Uterus (tissue), 4 donors: ENCODE measurements at places on chromosomes 4 and X.

GRCh38 chrX:17737986-17738713, 857 bp downstream of the SCML1 start:
- peak; percentile 45 for DNase-seq

GRCh38 chrX:67599532-67599931, 55.7 kb downstream of the AR start:
- DNase-seq, result no peak

- DNase-seq, result no peak
Measured at GRCh38 chr4:174248407-174248806, 35.1 kb downstream of the FBXO8 start.

DNA sequence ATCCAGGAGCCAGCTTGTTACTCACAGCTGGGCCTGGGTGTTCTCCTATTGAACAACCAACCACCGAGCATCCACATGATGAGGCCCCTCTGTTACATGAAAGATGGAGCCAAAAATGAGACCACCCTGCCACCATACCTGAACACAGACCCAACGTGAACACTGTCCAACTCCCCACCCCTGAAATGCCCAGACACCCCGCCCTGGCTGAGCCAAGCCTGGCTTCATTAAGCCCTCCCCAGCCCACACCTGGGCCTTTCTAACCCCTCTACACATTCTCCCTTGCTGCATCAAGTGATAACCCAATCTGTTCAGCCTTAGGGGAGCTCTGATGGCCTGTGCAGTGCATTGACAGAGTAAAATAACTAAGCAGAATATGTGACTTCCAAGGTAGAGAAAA, 80.7 kb downstream of the EVC start:
- no peak for DNase-seq

- DNase-seq, result no peak
Measured at GRCh38 chr4:119730671-119730950, 102.0 kb upstream of the PDE5A start.

- DNase-seq, result no peak
Measured at GRCh38 chr4:92600638-92601037, 296.9 kb downstream of the GRID2 start.

GRCh38 chr4:107125496-107125895, 89.4 kb upstream of the DKK2 start:
- DNase-seq, result no peak

DNA sequence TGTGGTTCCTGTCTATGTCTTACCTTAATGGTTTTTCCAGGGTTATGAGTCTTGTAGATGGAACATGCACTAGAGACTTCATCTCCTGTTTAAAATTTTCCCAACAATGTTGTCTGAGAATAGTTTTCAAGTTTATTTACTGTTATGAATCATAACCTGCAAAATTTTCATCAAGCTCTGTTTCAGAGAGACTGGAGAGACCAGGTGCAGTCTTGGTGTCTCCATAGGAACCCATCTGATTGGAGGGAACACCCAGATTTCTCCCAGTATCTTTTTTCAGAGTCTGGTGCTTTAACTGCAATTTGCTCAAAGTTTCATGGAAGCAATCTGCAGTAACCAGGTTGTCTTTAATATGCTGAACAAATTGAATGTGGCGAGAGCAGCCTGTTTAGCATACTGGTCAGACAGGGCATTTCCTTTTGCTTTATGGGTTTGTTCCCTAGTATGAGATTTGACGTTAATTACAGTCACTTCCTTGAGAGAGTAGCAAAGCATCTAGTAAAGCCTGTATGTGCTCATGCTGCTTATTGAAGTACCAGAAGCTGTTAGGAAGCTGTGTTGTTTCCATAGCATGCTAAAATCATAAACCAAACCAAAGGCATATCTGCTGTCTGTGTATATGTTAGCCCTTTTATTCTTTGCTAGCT, 18.8 kb upstream of the VSIG1 start:
- DNase-seq, result no peak

- DNase-seq, result no peak
Measured at GRCh38 chr4:39348371-39349315, 17.5 kb downstream of the RFC1 start.

- DNase-seq, result no peak
Measured at GRCh38 chr4:80075995-80076675, 3.1 kb upstream of the ANTXR2 start.

GRCh38 chrX:47030339-47030738, 47.9 kb upstream of the RGN start:
- no peak for DNase-seq

DNA sequence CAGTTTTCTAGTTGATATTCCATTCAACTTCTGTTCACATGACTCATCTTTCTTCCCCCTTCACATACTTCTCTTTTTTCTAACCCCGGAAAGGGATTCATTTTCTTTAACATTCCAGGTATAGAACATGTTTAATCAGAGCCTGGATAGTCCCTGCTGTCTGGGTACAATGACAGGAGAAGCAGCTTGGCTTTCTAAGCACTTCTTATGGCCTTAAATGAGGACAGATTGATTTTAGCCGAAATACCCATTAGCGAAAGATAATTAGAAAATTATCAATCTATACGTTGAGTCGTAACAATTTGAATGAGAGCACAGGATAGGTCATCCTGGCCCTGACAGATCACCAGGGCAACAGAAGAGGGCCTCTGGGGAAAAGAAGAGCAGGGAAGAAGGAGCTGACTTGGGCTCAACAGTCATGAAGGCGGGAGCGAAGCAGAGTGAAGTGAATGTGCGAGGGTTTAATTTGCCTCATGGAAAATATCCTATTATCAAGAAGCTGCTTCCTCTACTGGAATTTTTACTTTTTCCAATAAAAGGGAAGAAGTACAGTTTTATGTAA, 62.2 kb downstream of the PPP1R2C start:
- DNase-seq, result no peak

DNA sequence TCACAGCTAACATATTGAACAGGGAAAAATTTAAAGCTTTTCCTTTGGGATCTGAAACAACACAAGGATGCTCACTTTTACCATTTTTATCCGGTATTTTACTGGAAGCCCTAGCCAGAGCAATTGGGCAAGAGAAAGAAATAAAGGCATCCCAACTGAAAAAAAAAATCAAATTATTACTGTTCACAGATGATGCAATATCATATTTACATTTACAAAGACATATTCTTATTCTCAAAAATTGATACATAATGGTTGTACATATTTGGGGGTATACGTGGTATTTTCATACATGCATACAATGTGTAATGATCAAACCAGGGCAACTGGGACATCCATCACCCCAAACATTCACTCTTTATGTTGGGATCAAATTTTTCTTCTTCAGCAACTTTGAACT, 337.0 kb upstream of the SLC7A11 start:
- DNase-seq, result no peak

- DNase-seq, result no peak
Measured at GRCh38 chrX:115284877-115285276, 4.6 kb upstream of the LUZP4 start.

- no peak for DNase-seq
Measured at GRCh38 chr4:119623025-119623424, 5.6 kb downstream of the PDE5A start.

GRCh38 chrX:42615161-42615563, 162.8 kb downstream of the PPP1R2C start:
- no peak for DNase-seq

DNA sequence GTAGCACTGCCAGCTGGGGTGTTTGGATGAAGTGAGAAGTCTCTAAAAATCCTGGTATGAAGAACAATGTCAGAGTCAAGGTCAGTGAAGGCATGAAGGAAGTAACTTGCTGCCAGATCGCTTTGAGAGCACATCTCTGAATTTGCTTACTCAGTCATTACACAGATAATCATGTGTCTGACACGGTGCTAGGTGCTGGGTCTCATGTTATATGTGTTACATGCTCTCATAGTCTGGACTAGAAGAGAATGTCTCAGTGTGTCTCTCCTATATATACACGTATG, 337.9 kb downstream of the ARHGAP10 start:
- no peak for DNase-seq

- no peak for DNase-seq
Measured at GRCh38 chrX:19647731-19648588, 132.7 kb upstream of the MAP3K15 start.

- DNase-seq, result no peak
Measured at GRCh38 chrX:37759351-37759750, 20.5 kb upstream of the CYBB start.

- DNase-seq, result no peak
Measured at GRCh38 chrX:72393836-72394517, 88.3 kb upstream of the CITED1 start.

DNA sequence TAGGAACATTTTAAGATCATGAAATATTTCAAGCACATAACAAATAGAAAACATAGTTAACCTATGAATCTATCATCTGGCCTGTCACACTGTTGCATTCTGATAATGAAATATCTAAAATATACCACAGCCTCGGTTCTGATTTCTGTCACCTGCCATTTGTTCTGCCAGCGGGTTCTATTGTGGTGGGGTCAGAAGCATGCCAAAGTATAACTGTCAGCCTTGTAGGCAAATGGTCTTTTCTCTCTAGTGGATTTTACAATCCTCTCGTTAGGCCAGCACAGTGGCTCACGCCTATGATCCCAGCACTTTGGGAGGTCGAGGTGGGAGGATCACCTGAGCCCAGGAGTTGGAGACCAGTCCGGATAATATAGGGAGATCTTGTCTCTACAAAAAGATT, 47.9 kb downstream of the HTRA3 start:
- no peak for DNase-seq

DNA sequence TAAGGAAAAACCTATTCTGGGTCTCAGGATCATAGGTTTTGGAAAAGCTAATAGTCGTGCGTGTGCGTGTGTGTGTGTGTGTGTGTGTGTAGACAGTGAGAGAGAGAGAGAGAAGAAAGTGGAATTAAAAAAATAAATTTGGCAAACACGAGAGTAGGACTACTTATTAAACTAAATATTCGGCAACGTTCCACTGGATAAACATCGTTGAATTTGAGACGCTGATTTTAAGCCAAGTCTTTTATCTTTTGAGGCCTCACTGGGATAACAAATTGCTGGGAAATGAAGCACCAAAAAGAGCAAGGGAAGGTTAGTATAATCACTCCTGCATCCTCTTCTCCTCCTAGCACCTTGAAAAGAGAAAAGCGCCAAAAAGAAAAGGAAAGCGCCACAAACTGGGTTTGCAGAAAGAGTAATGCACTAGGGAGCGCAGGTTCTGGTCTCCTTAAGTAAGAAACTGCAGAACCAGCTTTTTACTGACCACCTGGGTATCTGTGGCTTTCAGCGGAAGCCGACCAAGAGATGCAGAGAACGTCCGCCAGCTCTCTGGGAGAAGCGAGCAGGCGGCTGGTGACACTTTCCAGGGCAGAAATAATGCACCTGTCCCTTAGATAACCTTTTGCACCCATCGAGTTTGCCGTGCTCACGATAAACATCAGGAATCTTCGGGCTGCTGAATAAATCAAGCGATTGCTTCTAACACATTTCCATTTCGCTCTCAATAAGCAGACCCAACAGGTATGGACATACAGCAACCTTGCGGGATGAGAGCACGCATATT, 3.4 kb downstream of the ATOH1 start:
- DNase-seq, result no peak

DNA sequence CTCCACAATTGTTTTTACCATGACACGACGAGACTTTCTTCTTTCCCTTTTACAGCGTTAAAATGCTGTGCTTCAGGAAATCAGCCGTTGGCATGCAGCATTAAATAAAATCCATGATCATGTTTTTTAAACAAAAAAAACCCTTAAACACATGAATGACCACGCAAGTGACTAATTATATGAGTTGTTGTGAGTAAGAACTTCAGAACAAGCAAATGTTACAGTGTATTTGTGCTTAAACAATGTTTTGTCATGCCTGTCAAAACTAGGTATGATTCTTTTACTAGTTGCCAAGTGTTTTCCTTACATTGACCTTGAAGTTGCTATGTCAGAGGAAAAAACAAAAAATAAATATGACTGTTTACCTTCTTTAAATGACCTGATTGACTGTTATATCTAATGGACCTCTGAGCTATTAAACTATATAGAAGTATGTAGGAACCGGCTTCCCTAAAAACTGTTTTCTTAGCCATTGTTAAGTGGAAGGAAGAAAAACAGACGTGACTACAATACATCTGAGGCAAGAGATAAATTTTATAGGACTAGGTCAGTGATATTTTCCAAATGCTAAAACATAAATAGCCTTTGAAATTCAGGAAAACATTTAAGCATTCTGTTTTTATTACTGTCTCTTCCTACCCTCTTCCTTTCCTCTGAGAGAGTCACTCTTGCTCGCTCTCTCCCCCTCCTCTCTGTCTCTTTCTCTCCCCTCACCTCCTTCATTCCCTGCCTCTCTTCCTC, 197.1 kb downstream of the PALLD start:
- DNase-seq, result no peak

GRCh38 chr4:147707892-147708672, 23.8 kb upstream of the ARHGAP10 start:
- no peak for DNase-seq

- DNase-seq, result no peak
Measured at GRCh38 chrX:70445951-70446350, 1.3 kb downstream of the DLG3 start.

GRCh38 chr4:35867057-35867456, 377.3 kb downstream of the ARAP2 start:
- no peak for DNase-seq
